LNCaP clone FGC (cell line): ENCODE measurements at places on chromosomes 2 and 18.
A peak's percentile ranks its signal among the peaks of the same experiment; 100 is the strongest.

- DNase-seq: peak; percentile 25
These were observed at the start of gene RTKN for GRCh38 chr2:74441690-74442482. Gene RTKN (minus strand): TSS chr2:74441937. CDS start chr2:74441816, 121 bp downstream.

GRCh38 chr2:219728991-219729487 is 101.6 kb downstream of the SLC4A3 start:
- DNase-seq: no peak

DNA sequence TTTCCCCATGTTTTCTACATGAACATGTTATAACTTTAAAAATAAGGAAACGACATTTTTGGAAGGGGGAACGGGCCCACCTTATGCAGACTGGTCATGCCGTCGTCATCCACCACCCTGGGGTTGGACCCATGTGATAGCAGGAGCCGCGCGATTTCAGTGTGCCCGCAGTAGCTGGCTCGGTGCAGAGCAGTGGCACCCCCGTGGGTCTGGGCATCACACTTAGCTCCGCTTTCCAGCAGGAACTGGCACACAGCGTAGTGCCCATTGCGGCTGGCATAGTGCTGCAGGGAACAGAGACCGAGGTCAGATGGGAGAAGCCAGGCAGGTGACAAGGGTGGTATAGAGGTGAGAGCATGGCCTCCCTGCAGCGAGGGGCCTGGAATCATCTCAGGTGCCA is 4.5 kb downstream of the ANKRD39 start:
- no peak for DNase-seq

- DNase-seq: no peak
These were observed 67.6 kb upstream of the ZCCHC2 start for GRCh38 chr18:62455222-62455621.

DNA sequence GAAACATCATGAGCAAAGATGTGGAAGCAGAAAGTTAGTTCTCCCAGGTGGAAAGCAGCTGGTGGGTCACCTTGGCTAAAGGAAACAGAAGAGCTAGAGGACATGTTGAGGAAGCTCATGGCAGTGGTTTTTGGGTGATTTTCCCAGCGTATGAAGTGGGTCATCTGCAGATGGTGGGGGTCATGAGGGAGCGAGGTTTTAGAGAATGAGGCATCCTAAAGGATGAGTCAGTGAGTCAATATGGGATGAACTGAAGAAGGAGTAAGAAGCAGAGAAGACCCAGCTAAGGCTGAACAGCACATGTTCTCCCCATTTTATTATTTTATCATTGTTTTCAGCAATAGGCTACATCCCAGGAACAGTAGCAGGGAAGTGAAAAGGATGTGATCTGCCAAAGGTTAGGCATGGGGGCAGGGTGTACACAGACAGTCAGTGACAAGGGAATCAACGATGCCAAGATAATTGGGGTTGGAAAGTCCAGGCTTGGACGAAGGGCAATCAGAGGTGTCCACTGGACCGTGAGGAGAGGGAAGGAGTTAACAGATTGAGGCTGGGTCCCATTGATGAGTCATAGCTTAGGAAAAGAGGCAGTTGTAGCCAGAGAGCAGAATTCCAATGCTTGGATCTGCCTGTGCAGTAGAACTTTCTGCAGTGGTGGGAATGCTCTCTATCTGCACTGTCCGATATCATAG is 289.3 kb upstream of the RAB12 start:
- DNase-seq: no peak

DNA sequence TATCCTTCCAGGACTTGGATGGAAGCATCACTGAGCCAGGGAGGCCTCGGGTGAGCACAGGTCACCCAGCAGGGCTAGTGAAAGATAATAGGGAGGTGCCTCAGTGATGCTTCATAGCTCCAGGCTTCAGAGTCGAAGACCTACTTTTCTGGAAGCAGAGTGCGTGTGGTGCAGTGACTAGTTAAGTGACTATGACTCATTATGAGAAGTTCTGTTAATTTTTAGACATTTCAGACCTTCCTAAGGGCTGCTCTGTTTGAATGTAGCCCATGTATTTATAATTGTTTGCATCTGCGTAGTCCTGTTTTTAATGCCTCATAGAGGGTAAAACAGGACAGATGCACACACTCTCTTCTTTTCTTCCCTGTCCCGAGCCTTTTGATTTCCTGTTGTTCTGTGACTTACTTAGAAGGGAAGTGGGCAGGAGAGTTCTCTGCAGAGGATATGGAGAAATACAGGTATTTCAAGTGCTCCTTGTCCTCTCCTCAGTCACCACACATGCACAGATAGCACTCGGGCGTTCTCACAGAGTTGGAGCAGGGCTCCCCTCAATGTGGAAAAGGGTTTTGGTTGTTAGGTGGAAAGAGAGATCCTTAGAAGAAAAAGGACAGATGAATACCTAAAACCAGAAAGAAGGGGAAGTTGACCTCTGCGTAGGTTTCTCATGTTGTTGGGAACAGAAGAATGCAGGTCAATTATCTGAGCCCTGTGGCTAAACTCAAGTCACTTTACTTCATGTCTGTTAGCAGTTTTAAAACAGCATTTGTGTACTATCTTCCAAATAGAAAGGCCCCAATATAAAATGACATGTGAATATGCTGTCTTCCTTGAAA is 34.7 kb downstream of the RALB start:
- DNase-seq: no peak

- no peak for DNase-seq
These were observed 9.9 kb downstream of the DNMT3A start for GRCh38 chr2:25331686-25332365.

- no peak for DNase-seq
These were observed 33.5 kb upstream of the SPRED2 start for GRCh38 chr2:65465857-65466256.

- DNase-seq: no peak
These were observed 29.8 kb downstream of the CYTIP start for GRCh38 chr2:157414050-157414449.

GRCh38 chr2:43569921-43570320 is 25.9 kb downstream of the THADA start:
- DNase-seq: no peak

DNA sequence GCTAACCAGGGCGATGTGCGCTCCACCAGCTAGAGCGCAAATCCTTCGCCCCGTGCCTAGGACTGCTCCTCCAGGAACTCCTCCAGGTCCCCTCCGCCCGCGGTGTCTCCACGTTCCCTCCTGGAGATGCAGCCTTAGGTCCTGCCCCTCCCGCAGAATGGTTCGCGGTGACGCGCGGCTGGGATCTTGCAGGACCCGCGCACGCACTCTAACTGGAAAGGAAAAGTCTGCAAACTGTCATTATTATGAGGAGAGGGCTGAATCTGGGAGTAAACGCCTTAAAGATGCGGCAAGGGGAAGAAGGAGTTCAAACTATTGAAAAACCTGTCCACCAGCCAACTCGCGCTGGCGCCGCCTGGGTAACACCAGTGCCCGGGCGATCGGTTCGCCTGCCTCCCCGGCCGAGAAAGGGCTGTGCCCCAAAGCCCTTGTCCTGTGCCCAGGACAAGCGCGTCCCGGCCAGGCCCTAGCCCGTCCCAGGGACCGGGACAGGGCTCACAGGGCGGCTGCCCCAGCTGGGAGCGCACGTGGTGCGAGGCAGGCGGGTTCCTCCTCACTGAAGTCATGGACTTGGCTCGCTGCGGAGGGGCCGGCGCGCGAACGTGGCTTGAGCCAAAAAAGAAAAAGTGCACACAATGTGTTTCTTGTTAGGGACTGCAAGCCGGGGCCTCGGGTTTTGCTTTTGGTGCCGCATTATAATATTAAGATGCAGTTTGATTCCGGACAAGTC is 5.5 kb upstream of the ID2 start:
- DNase-seq: no peak

- DNase-seq: no peak
These were observed 90.3 kb downstream of the SPATS2L start for GRCh38 chr2:200396781-200397242.

DNA sequence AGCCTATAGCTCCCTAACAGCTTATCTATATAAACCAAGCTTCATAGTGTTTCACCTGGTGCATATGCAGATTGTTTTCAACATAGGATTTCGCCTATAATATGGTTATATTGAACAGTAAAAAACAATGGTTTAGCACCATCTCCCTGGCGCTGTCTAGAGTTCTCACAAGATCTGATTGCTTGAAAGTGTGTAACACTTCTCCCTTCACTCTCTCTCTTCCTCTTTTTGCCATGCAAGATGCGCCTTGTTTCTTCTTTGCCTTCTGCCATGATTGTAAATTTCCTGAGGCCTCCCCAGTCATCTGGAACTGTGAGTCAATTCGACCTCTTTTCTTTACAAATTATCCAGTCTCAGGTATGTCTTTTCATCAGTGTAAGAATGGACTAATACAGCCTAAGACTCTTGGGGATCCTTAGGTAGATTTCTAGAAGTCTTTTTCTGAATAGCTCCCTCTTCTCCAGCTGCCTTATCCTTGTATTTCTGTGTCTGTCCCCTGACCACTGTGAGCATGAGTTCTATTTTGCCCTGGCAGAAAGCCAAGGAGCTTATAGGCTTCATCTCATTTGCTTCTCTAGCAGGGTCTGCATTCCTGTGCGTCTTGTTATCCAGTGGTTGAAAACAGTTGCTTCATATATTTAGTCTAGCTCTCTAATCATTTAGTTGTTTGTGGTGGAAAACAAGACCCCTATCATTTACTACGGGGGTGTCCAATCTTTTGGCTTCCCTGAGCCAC is 401.6 kb downstream of the GPD2 start:
- no peak for DNase-seq

DNA sequence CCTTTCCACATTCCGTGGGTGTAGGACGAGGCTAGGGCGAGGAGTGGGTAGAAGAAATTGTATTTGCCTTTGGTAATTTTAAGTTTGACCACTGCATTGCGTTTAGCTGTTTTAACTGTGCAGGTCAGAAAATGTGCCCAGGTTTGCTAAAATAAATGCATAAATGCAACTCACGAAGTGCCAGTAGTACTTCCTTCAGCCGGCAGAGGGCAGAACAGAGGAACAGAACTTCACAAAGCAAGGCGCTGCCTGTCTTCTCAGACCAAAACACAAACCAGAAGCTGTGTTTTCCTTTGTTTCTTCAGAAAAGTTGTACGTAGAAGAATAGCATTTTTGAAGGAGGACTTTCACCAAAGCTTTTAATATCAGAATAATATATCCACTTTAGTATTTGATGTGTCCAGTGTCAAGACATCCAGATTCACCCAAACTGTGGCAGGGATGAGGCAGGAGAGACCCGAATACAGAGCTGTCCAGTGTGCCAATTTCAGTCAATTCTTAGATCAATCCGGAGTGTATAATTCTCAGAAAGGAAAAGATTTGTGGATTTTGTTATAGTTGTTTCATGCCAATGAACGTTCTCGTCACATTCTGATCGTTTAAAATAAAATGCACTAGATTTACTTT is 348.6 kb downstream of the DLGAP1 start:
- DNase-seq: peak; percentile 39

DNA sequence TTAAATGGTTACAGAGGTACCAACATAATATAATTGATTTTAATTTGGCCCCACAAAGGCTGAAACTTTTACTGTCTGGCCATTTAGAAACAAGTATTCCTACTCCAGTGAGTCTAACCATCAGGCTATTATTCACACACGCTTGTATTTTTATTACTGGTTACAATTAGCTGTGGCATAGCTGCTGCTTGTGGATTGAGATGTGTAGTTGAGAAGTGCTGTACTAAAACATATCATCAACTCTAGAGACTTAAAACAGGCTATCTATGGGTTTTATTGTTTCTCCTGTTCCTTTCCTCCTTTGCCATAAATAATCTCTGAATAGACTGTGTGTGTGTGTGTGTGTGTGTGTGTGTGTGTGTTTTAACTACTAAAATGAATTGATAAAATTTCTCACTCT is 530.2 kb downstream of the CCDC85A start:
- no peak for DNase-seq

- no peak for DNase-seq
These were observed 45.0 kb downstream of the SRD5A2 start for GRCh38 chr2:31535768-31536167.

GRCh38 chr2:55431982-55432627 is 12.4 kb upstream of the CCDC88A start:
- peak; percentile 6 for DNase-seq

DNA sequence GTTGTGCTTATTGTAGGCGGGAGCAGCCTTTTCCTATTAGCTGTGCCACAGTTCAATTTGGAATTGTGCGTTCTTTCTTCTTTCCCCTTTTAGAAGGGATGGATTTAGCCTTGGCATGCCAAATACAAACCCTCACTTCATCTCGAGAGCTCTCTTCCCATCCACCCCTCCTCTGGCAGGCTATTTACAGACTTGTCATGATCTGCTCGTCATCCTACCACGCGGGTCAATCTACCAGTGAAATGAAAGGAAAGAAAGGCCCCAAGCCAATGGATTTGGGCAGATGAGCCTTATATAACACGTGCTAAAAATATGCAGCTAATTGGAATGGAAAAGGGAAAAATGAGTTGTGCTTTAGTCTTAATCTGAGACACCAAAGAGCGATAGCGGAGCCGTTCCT is 277.5 kb downstream of the PRKCE start:
- DNase-seq: no peak

GRCh38 chr2:234364661-234365060 is 132.2 kb downstream of the ARL4C start:
- no peak for DNase-seq

- DNase-seq: no peak
These were observed 242.8 kb downstream of the GBX2 start for GRCh38 chr2:235925250-235925919.

DNA sequence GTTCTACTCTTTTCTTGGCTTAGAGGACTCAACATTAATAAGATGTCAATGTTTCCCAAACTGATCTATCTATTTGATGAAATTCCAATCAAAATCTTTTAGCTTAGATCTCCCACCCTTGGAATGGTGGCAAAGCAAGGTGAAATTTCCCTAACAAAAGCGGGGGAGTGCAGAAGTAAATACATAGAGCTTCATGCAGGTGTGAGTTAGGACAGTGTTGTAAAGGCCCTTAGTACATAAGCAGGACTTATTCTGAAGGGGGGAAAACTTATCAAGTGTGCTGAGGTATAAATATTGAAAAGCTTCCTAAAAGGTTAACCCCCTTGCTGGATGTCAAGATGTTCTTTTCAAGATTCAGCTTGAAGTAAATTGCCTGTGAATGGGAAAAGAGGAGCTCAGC is 608.6 kb upstream of the CELF4 start:
- DNase-seq: no peak

DNA sequence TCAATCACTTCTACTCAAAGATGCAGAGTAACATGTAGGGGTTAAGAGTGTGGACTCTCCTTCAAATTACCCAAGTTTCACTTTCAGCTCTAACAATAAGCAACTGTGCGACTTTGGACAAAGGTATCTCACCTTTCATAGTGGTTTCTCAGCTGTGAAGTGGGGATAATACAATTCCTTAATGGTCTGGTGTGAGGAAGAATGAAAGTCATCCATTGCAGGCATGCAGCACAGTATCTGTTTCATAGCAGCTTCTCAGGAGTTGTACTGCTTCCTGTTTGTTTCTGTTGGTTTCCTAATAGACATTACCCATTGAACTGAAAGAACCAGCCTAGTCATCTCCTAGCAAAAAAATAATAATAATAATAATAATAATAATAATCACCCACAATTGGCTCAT is 74.4 kb downstream of the DDX18 start:
- no peak for DNase-seq

- no peak for DNase-seq
These were observed 248.3 kb downstream of the KCNE4 start for GRCh38 chr2:223300326-223300725.

DNA sequence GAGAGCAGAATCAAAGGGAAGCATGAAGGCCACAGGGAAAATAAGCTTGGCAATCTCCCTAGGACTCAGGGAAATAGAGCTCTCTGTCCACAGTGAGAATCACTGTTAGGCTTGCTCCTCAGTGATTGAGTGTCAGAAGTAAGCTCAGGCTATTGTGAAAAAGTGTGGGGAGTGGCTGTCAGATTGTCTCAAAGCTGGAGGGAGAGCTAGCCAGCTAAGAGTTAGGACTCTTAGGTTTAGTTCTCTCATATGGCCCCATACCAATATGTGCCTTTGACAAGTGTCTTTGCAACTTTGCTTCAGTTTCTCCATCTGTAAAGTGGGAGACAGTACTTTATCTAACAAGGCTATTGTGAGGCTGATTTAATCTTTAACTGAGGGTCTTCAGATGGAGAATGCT is 17.2 kb downstream of the EIF4E2 start:
- no peak for DNase-seq
